ENCODE measurements at places on chromosomes 12 and 14. TPM values are rescaled to one million over a fixed set of nuclear protein-coding genes. Genes with fewer than 3 reads are reported as not detected.

Gene PPP4R4
- polyA plus RNA-seq: not detected

Gene SRSF9
- 211 TPM for polyA plus RNA-seq

Gene MIP
- polyA plus RNA-seq: not detected

Gene KRT6C
- polyA plus RNA-seq: not detected

Gene VRTN
- polyA plus RNA-seq: not detected

Gene KRT83
- polyA plus RNA-seq: not detected

Gene CIT
- polyA plus RNA-seq: 0.75 TPM

Gene PLEKHD1
- 0.11 TPM for polyA plus RNA-seq

Gene DPPA3
- polyA plus RNA-seq: not detected

Gene SENP1
- 11.0 TPM for polyA plus RNA-seq

Gene BEGAIN
- not detected for polyA plus RNA-seq

Gene PLEKHH1
- 0.28 TPM for polyA plus RNA-seq

Gene AQP2
- not detected for polyA plus RNA-seq

Gene INHBC
- polyA plus RNA-seq: not detected

Gene NGB
- not detected for polyA plus RNA-seq

Gene PMEL
- 0.38 TPM for polyA plus RNA-seq

Gene FIGNL2
- 0.11 TPM for polyA plus RNA-seq

Gene SAMD15
- not detected for polyA plus RNA-seq

Gene MANSC4
- polyA plus RNA-seq: not detected

Gene WNT1
- 0.23 TPM for polyA plus RNA-seq

Gene ENDOU
- polyA plus RNA-seq: not detected

Gene CACNA1C
- polyA plus RNA-seq: 0.03 TPM

Gene CPNE6
- polyA plus RNA-seq: not detected

Gene LRTM2
- polyA plus RNA-seq: not detected

Gene DDN
- 0.29 TPM for polyA plus RNA-seq

Gene SERPINA1
- polyA plus RNA-seq: 1.1 TPM

Gene PTPRO
- 11.6 TPM for polyA plus RNA-seq

Gene OTX2
- polyA plus RNA-seq: not detected

Gene BICDL1
- 0.40 TPM for polyA plus RNA-seq

Gene STAC3
- not detected for polyA plus RNA-seq

Measured in naive B cell (primary cell).